ENCODE measurements at places on chromosomes 16 and 17. TPM values are rescaled to one million over a fixed set of nuclear protein-coding genes. Genes with fewer than 3 reads are reported as not detected.
A peak's percentile ranks its signal among the peaks of the same experiment; 100 is the strongest.

- H3K4me3 ChIP-seq: no peak overlapping the region
- H3K36me3 ChIP-seq: no peaks in the 10 kb centered on the region
- DNase-seq: no peak
- H3K27me3 ChIP-seq: no peaks in the 10 kb centered on the region
Measured at GRCh38 chr17:27668488-27668823, 37.5 kb downstream of the LGALS9 start.

SMIM36 gene
- not detected for total RNA-seq

DNA sequence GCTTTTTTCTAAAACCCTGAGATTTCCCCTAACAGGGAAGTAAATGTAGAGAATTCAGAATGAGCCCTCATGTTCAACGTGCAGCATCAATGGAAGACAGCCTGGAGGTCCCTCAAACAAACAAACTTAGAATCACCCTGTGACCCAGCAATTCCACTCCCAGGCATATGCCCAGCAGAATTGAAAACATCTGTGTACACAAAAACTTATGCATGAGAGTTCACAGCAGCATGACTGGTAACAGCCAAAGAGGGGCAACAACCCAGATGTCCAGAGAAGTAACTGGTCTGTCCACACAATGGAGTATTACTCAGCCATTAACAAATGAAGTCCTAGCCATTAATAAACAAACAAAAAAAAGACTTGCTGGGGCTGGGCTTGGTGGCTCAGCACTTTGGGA, 252.7 kb downstream of the PARN start:
- no peak overlapping the region for H3K4me3 ChIP-seq
- peak overlapping the region; percentile 22 for H3K27ac ChIP-seq
- DNase-seq: peak; percentile 93
- no peaks in the 10 kb centered on the region for H3K27me3 ChIP-seq
- peaks cover 62% of the 10 kb centered on the region for H3K4me1 ChIP-seq
- H3K36me3 ChIP-seq: no peaks in the 10 kb centered on the region

B9D1 gene
- 25.9 TPM for total RNA-seq

DNA sequence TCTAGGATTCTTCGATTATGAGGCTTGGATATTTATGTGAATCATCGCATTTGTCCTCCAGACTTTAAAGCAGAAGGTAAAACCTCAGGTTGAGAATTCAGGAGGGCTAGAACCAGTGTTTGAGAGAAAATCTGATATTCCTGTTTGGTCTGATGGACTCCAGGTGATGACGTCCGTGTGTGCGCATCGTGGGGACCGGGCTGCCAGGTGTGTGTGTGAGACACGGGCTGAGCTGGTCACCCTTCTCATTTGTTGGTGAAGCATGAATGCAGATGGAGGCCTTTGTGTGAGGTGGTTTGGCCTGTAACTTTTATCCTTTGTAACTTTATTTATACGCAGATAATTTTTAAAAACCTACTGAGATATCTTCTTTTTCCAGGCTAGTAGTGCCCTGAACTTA, 42.8 kb downstream of the ZNF750 start:
- no peaks in the 10 kb centered on the region for H3K27me3 ChIP-seq
- peaks cover under 1% of the 10 kb centered on the region for H3K4me1 ChIP-seq
- no peak overlapping the region for H3K4me3 ChIP-seq
- no peak for DNase-seq

GRCh38 chr17:613725-614124, 100.9 kb downstream of the VPS53 start:
- H3K4me3 ChIP-seq: no peak overlapping the region
- no peaks in the 10 kb centered on the region for H3K27me3 ChIP-seq
- no peaks in the 10 kb centered on the region for H3K4me1 ChIP-seq
- no peak overlapping the region for H3K27ac ChIP-seq
- DNase-seq: no peak

DNA sequence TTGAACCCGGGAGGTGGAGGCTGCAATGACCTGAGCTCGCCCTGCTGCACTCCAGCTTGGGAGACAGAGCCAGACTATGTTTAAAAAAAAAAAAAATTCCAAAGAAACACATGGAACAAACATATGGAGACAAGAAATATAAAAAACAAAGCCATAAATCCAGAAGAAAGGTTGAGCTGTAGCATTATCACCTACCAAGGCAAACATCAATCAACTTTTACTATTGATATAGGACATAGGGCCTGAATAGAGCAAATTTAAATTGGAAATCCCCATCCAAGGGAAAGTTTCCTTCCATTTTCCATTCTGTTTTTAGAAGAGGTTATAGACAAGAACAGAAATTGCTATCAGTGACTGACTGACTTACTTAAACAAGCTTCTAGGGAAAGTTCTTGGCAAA, 56.6 kb downstream of the SSH2 start:
- H3K36me3 ChIP-seq: no peaks in the 10 kb centered on the region
- H3K4me3 ChIP-seq: no peak overlapping the region
- no peaks in the 10 kb centered on the region for H3K27me3 ChIP-seq
- no peaks in the 10 kb centered on the region for H3K4me1 ChIP-seq

DHX40 gene
- total RNA-seq: 41.9 TPM

DNA sequence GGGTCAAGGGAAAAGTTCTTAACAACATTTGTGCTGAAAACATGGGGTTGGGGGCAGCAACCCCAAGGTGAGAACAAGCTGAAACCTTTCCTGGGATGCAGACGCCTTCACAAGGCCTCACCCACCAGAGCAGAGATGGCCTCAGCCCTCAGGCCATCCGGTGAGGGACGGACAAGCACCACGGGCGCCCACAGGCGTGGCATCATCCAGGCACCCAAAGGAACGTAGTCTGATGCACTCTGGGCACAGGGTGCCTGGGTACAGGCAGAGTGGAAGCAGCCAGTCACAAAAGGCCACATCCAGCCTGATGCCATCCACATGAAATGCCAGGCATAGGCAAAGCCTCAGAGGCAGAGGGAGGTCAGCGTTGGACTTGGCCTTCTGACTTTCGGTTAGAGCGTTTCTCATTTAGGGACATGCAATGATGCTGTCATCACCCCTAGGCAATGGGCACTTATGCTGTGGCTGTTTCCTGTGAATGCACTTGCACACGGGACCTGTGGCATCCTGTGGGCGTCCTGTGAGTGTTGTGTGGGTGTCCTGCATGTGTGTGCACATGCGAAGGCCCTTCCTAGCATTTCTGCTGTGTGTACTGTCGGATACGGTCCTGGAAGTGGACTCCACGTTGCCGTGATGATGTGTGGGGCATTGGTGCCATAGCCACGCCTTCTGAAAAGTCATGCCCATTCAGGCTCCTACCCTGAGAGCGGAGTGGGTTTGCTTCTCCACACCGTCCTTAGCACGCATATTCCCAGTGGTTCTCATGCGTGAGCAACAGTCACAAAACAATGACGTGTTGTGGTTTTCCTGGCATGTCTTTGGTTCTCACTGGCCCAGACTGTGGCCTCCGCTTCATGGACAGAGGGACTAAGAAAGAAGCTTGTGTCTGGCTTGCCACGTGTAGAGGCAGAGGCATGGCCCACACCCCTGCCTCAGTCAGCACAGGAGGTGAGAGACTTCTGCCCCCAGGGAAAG, 52.7 kb upstream of the ZNF469 start:
- H3K4me1 ChIP-seq: peaks cover 62% of the 10 kb centered on the region
- no peaks in the 10 kb centered on the region for H3K27me3 ChIP-seq
- H3K4me3 ChIP-seq: no peak overlapping the region
- H3K36me3 ChIP-seq: peaks cover 6% of the 10 kb centered on the region
- DNase-seq: no peak

- no peaks in the 10 kb centered on the region for H3K36me3 ChIP-seq
- H3K4me3 ChIP-seq: no peak overlapping the region
Measured at GRCh38 chr16:89039756-89040155, 53.9 kb upstream of the ACSF3 start.

GRCh38 chr16:80016731-80017326, 416.3 kb upstream of the MAF start:
- DNase-seq: no peak
- peaks cover 17% of the 10 kb centered on the region for H3K4me1 ChIP-seq
- no peaks in the 10 kb centered on the region for H3K36me3 ChIP-seq

DNA sequence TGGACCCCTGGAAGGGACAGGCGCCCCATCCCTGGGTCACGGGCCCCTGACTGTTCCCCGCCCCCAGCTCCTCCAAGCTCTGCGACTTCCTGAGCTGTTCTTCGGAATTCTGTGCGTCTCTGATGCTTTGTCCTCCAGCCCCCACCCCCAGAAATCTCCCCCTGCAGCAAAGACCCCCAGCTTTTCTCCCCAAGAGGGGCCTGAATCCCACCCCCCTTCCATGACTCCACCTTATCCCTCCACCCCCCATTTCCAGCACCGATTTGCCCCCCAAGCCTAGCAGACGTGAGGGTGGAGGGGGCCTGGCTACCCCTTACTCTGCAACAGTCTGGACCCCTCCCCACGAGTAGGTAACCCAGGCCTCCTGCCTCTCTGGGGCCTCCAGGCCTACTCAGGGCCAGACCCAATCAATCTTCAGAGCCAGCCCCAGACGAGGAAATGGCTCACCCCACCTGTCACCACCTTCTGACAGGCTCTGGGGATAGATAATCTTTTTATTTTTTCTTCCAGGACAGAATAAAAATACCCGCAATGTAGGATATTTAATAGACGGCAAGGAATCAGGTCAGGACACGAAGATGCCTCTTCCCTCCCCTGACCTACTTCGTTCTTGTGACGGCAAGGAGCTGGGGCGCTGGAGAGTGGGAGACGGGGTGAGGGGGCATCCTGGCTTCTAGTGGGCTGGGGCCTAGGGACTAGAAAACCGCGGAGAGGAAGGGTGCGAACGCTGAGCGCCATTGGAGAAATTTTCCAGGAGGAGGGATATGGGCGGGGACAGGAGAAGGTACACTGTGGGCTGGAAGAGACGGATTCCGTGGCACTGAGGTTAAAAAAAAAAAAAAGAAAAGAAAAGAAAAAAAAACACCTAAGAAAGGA, 744 bp upstream of the PLXDC1 start:
- peaks cover 18% of the 10 kb centered on the region for H3K27me3 ChIP-seq
- DNase-seq: no peak
- H3K27ac ChIP-seq: no peak overlapping the region
- peaks cover 7% of the 10 kb centered on the region for H3K4me1 ChIP-seq
- no peak overlapping the region for H3K4me3 ChIP-seq

DNA sequence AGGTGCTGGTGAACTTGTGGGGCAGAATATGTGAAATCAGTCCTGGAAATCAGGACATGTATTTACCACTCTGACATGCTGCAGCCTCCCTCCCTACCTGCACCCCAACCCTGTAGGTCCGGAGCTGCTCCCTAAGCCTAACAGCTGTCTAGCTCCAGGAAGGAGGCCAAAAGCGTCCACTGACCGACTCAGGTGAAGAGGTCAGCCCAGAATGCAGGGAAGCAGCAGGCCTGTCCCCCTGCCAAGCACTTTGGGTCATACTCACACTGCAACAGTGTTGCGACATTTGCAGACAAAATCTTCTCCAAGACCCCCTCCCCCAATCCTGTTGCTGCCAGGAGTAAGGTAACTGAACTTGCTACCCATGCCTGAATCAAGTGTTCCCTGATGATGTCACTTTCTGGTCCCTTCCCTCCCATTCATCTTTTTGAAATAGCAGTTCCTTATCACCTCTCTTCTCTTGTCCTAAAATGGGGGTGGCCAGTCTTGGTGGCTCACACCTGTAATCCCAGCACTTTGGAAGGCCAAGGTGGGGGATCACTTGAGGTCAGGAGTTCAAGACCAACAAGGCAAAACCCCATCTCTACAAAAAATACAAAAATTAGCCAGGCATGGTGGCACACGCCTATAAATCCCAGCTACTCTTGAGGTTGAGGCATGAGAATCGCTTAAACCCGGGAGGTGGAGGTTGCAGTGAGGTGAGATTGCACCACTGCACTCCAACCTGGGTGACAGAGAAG, 1.3 kb upstream of the ACLY start:
- peaks cover 29% of the 10 kb centered on the region for H3K36me3 ChIP-seq
- H3K4me1 ChIP-seq: peaks cover 23% of the 10 kb centered on the region
- no peak overlapping the region for H3K27ac ChIP-seq
- no peaks in the 10 kb centered on the region for H3K27me3 ChIP-seq

DNA sequence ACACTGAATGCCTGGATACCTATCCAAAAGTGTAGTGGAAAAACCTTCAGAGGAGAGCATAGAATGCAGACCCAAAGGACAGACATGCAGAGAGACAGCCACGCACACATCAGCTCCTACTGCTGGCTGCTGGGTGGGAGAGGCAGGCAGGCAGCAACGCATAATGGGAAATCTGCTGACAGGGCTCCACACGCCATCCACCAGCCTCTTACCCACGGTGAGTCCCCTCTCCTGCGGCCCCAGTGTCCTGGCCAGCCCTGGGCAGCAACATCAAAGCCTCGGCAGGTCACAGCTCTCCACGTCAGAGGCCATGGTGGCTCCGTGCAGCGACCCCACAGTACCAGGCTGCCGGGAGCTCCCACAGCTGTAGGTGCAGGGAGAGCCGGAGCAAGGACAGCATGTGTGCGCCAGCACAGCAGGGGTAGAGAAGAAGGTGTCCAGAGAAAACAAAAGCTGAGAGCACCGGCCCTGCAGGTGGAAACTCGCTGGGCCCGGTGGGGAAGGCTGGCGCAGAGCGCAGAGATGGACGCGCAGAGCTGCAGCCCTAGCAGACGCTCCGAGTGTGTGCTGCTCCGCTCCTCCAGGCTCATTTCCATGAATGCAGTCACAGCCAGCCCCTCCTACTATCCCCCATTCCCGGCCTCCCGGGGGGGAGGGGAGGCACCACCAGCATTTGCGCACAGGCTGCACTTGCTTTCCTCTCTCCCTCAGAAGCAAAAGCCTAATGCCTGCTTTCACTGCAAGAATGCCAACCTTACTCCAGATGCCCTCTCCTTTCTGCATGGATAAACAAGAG, 58.9 kb downstream of the CYTH1 start:
- H3K4me1 ChIP-seq: peaks cover 28% of the 10 kb centered on the region
- no peak for DNase-seq
- H3K4me3 ChIP-seq: no peak overlapping the region

DNA sequence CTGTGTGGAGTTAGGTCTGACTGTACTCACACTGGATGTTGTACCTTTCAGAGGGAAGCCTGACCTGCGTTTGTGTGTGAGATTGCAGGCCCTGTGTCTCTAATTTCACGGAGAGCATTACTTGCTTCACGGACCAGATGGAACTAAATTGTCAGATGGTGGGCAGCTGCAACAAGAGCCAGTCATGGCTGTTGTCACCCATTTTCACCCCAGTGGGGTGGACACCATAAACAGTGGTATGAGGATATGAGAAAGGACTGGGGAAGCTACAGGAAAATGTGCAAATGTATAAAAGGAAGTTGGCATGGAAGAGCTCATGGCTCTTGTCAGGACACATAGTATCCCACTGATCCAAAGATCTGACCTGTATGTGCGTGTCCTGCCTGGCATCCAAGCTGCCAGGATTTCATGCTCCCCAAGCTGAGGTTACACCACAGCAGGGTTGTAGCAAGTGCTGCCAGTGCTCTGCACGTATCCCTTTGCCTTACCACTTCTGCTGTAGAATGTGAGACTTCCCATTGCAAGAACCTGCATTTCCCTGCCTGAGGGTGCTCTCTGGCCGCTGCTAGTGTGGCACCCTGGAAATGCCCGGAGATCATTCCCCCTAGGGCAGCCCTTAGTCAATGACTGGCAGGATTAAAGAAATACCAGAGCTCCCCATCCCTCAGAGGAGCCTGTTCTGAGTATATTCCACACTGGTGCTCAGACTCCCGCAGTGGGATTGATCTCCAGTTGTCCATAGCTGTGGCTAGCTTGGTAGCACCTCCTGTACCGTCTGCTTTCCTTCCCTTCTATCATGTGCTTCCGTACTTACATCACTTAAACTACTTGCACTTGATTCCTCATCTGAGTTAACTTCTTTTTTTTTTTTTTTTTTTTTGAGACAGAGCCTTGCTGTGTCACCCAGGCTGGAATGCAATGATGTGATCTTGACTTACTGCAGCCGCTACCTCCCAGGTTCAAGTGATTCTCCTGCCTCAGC, 70.4 kb upstream of the TANC2 start:
- H3K27ac ChIP-seq: no peak overlapping the region
- no peak for DNase-seq
- no peaks in the 10 kb centered on the region for H3K36me3 ChIP-seq
- H3K4me1 ChIP-seq: peaks cover 5% of the 10 kb centered on the region

SLC12A3 gene
- total RNA-seq: not detected

Measured in SJSA1 (cell line).